Mesenchymal stem cell (in vitro differentiated cells and primary cell): ENCODE measurements at places on chromosomes 13 and 19.

DNA sequence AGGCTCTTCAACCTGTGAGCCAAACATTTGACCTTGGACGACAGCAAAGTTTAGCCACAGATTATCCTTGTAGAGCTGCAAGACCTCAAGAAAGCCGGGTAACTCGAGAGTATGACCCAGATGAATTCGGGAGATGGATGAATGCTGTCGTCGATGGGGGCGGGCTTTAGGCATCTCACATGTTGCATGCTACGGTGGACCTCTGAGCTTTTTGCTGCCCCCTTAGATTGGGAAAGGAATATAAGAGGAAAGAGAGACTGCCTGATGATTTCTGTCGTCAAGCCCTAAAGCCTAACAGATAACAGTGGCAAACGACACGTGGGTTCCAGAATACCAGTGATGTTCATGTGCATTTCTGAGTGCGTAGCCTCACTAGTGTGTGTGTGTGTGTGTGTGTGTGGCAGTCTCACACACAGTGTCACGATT lies 730 bp upstream of the ABCC4 start:
- DNase-seq = peak; percentile 82

DNA sequence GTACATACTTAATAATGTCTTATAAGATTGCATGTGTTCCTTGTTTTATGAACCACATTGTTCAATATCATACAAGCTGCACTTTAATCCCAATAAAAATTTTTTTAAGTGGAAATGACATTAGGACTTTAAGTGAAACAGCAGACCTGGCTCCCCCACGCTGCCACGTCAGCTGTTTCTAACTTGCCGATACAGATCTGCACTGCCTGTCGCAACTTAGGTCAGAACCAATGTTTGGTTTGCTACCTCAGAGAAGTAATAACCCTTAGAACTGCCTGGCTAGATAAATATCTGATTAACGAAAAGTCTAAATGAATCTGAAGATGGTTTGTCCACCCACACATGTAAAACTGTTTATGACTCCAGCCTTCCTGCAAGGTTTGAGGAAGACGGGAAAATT lies 327.5 kb upstream of the DACH1 start:
- DNase-seq = no peak

DNA sequence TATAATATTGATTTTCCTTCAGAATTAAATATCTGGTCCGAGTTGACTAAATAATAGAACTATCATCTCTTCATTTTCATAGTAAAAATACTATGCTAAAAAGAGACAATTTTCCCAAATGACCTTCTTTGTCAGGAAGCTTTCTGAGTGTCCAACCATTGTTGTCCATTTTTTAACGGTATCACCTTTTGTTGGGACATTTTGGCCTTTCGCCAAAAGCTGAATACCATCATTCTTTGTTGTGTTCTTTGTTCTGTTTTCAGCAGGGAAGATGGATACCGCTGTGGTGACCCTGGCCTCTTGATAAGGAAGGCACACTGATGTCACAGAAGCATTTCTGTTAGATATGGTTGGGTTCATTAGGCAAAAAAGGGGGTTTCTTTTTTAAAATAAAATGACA lies 654.4 kb upstream of the GPC6 start:
- DNase-seq = no peak

GRCh38 chr19:21593008-21593481 lies 87.6 kb downstream of the ZNF429 start:
- DNase-seq = no peak

DNA sequence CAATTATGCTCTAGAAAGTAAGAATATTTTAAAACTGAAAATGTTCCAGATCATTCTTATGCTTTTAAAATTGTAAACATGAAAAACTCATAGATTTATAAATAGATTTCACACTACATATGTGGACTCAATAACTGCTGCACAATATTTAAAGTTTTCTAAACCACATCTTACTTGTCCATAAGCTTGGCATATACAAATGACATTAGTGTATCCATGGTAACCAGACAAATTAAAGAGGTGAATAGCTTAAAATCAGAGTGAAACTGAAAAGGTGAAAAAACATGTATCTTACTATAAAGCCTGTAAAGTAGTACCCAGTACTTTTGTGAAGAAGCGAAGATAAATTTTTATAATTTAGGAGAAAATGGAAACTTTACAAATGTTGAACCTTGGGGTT lies 151.2 kb upstream of the MYO16 start:
- DNase-seq = no peak

DNA sequence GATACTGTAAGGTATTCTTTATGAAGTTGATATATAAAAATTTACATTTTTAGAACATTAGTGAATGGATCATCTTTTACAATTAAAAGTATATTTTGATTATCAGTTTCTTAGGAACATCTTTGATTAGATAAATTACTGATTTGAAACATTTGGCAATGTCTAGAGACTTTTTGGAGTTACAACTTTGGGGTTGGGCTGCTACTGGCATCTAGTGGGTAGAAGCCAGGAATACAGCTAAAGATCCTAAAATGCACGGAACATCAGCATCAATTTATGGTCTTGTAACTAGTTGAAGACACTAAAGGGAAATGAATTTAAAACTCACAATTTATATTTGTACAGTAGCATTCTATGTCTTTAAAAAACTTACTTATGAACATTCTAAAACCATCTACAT lies 19.9 kb downstream of the POMP start:
- DNase-seq = no peak

DNA sequence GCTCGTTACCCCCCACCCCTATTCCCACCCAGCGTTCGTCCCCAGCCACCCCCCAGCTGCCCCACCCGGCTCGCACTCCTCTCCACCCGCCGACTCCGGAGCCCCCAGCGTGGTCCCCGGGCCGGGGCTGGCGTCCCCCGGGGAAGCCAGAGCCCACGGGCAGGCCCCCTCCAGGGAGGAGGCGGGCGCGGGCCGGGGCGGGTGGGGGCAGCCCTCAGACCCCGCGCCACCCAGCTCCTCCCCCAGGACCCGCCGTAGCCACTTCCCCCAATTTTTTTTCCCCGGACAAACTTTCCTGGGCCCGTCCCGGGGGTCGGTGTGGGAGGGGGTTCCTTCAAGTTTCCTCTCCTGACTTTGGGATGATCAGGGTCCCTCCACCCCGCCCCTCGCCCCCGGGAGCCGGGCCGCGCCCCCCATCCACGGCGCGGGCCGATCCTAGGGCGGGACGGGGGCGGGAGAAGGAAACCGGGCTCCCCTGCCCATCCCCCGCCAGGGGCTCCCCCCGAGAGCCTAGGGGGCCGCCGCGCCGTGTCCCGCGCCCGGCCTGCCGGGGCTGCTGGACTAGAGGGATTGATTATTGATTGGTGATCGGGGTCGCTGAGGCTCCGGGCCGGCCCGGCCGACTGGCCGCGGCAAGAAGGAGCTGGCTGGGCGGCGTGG lies 927 bp upstream of the TSHZ3 start:
- peak; percentile 58 for DNase-seq

DNA sequence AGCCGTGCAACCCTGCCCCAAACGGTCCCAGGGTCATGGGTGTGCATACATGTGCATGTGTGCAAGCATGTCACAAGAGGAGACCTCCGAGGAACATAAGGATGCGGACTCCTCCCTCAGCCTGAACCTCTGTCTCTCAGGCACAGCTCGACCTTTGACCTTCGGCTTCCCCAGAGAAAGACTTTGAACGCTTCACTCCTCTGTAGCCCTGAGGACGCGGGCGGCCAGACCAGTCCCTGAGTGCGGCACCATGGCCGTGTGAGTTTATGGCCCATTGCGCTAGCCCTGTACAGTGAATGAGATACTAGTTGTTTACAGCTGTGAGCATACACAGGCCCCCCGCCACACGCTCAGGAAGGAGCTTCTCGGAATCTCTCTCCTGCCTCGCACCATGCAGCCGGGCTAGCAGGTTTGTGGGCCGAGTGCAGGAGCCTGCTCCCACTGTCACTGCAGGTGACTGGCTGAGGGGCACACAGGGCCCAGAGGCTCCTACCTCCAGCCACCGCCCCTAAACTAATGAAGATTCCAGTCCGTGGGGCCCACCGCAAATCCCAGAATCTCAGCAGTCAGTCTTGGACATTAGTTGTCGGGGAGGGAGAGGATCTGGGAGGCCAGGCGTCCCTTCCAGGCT lies 10.8 kb downstream of the RASA3 start:
- peak; percentile 87 for DNase-seq

GRCh38 chr13:62678039-62678438 lies 1262.4 kb upstream of the PCDH20 start:
- DNase-seq = no peak

GRCh38 chr13:32125221-32125689 lies 93.7 kb downstream of the FRY start:
- DNase-seq = peak; percentile 28

DNA sequence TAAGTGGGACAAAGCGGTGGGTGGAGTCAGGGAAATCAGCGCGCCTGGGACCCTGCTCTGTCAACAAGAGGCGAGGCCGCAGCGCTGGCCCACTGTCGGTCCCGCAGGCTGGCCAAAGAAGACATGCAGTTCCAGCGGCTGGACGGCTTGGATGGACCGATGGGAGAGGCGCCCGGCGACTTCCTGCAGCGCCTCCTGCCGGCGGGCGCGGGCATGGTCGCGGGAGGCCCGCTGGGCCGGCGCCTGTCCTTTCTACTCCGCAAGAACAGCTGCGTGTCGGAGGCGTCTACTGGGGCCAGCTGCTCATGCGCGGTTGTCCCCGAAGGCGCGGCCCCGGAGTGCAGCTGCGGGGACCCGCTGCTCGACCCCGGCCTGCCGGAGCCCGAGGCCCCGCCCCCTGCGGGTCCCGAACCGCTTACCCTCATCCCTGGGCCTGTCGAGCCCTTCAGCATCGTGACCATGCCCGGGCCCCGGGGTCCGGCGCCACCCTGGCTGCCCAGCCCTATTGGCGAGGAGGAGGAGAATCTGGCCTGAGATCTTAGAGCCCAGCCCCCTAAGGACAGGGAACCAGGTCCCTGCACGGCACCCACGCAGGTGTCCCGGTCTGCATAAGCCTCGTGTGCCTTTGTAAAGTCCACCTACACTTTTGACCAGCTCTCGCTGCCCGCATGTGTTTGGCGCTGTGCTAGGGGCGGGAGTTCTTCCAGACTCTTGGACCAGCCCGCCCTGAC lies 6.1 kb downstream of the BEST2 start:
- peak; percentile 77 for DNase-seq

DNA sequence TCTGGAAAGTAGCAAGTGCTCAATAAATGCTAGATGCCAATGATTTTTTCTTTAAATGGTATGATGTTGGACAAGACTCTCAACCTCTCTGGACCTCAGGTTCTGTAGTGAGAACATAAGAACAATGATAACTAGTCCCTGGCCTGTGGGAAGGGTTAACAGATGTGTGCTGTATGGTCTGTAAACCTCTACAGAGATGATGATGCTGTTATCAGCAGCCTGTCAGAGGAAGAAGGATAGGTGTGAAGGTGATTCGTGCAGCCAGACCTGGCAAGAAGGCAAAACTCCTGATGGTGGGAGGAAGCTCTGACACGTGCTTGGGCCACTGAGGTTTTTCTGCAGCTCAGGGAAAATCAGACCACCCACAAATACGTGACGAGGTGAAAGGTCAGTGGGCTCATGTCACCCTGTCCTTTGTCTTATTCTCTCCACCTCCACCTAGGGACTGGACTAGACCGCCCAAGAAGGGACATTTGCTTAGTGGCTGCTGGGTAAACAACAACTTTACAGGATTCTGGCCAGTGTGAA lies 36.7 kb upstream of the UBL3 start:
- no peak for DNase-seq

GRCh38 chr19:17078920-17079709 lies 3.5 kb downstream of the MYO9B start:
- DNase-seq = no peak

DNA sequence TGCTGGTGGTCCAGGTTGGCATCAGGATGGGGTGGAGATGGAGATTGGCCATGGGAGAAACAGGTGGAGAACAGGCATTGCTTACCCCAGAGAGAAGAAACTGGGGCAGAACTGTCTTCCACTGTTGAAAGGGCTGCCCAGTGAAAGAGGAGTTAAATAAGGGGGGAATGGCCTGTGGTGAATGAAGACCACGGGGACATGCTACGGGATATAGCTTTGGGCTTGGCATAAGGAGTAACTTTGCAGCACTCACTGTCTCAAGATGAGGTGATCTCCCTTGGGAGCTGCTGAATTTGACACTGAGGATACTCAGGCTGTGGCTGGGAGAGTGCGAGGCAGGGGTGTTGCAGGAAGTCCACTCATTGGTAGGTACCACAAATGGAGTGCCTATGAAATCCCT lies 10.6 kb upstream of the GPR18 start:
- no peak for DNase-seq

- DNase-seq = no peak
Observed at GRCh38 chr19:4284176-4284958, 5.3 kb downstream of the SHD start.

DNA sequence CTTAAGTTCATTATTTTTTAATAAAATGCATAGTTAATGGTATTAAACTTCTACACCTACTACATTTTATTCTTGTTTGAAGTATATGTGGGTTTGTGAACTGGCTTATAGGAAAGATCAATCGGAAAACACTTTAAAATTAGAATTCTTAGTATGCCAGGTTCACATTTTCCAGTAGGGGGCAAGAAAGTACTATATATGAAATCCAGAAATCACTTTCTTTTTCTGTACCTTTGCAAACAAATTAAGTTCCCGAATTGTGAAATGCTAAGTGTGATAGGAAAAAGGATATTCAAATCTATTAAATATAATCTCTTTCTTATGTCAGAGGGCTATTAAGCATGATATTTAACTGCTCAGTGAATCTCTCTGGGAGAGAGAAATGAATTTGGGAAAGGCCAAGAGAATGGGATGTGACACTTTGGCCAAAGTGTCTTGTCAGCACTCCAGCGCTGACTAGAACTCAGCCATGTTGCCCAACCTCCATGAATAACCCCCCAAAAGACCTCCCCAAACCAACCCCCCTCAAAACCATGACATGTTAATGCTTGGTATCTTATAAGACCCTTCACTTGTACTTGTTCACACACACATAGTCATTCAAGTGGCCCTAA lies 122.6 kb upstream of the SLC10A2 start:
- DNase-seq = peak; percentile 28

DNA sequence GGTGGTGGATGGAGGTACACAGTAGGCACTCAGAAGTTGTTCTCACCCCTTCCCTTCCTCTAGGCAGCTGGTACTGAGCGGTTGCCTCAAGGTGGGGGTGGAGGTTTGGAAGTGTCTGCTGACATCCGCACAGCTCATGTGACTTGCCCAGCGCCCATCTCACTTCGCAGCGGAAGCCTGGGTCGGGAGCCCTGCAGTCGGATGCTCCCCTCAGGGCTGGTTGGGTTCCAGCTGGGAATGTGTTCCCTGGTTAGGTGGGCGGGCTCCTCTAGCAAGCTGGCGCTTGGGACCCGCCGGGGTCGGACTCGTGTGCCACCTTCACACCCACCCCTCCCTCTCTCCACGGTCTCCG lies 10.2 kb downstream of the PPP1R37 start:
- no peak for DNase-seq
